Lower lobe of right lung (tissue), 2 donors: ENCODE measurements at places on chromosomes 12 and 14. TPM values are rescaled to one million over a fixed set of nuclear protein-coding genes. Genes with fewer than 3 reads are reported as not detected.

DNA sequence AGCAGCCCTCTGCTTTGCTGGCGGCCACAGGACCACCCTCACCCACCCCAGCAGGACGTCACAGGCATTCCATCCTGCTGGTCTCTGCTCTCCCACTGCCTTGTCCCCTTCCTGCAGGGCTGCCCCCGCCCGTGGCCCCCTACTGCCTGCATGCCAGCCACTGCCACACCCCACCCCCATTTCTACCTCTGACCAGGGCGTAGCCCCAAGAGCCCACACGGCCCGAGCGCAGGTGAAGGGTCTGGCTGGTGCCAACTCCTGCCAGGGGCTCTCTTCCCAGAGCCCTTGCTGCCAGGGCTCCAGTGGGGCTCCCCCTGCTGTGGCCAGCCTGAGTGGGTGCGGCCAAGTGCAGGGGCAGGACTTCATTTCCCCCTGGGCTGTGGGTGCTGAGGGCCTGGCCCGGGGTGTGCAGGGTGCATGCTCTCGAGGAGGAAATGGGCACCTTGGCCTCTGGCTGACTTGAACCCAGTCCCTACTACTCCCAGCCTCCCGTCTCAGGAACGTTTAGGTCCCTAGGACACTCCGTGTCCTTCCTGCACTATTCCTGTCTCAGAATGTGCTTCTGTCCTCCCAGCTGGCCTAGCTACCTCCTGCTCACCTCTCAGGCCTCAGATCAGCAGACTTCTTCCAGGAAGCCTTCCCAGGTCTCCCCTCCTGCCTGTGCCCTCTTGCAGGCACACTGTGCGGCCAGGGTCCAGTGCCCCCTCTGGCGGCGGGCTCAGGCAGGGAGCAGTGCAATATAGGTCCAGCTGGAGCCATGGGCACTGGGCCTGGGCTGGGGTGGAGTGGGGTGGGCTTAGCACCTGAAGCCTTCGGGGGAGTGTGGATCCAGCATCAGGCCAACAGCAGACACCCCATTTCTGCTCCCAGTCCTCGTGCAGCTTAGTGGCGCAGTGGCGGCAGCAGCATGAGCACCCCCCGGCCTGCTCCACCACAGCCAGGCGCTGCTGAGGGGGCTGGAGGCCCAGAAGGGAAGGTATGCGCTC, 1.4 kb downstream of the LBHD2 start:
- DNase-seq: no peak
- no peaks in the 10 kb centered on the region for H3K36me3 ChIP-seq
- H3K27me3 ChIP-seq: peaks cover 33% of the 10 kb centered on the region
- no peak overlapping the region for H3K4me3 ChIP-seq

- H3K27me3 ChIP-seq: no peaks in the 10 kb centered on the region
- H3K4me1 ChIP-seq: no peaks in the 10 kb centered on the region
- no peak for DNase-seq
- no peak overlapping the region for H3K27ac ChIP-seq
- no peaks in the 10 kb centered on the region for H3K36me3 ChIP-seq
These were observed 25.7 kb upstream of the SLC16A7 start for GRCh38 chr12:59570145-59570544.

TSPAN8 gene
- total RNA-seq: 15.3 TPM

- no peaks in the 10 kb centered on the region for H3K4me1 ChIP-seq
- no peaks in the 10 kb centered on the region for H3K27me3 ChIP-seq
- H3K36me3 ChIP-seq: no peaks in the 10 kb centered on the region
These were observed 533.7 kb downstream of the RPS29 start for GRCh38 chr14:49052521-49052920.

DNA sequence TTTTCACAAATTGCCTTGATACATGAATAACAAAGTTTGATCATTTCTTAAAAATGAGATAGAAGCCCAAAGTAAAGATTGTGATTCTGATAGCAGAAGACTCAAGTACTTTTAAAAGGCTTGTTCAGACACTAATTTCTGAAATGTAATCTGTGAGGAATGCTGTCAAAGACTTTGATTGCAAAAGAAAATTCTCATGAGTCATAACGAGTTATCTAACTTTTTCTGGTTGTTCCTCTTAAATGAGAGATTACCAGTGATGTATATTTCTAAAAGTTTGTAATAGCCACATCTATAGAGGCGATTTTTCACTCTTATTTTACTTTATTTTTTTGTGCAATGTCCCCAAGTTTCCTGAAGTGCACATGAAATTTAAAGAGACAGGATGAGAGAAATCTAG, 7.0 kb downstream of the PYGL start:
- H3K4me3 ChIP-seq: no peak overlapping the region
- no peaks in the 10 kb centered on the region for H3K27me3 ChIP-seq
- no peak for DNase-seq
- H3K4me1 ChIP-seq: no peaks in the 10 kb centered on the region
- peaks cover 13% of the 10 kb centered on the region for H3K36me3 ChIP-seq

STAC3 gene
- total RNA-seq: 8.7 TPM

DNA sequence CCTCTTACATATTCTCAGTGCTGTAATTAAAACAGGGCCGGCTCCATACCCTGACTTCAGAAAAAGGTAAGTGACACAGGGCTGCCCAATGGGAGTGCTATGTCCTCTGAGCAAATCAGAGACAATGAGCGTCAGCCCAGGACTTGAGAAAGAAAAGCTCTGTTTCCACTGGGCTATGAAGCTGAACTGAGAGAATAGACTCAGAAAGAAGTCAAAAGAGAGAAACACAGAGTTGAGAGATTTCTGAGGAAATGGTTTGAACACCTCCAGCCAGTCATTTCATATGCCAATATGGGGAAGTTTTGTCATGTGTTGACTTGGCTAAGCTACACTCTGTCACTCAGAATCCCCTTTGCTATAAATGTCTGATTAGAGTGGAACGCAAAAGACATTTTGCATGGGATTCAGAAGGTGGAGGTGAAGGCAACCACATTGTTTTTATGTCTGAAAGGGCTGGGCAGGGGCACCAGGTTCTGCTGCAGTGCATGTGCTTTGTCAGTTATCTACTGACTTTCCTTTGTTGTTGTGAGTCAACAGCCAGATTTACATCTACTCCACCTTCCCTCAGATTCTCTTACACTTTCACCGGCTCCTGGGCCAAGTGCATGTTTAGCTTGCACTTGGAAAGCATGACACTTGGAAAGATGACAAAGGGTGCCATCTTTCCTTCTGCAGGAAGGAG, 313.3 kb downstream of the DUSP6 start:
- no peaks in the 10 kb centered on the region for H3K4me1 ChIP-seq
- DNase-seq: no peak
- H3K36me3 ChIP-seq: no peaks in the 10 kb centered on the region
- no peak overlapping the region for H3K4me3 ChIP-seq
- no peaks in the 10 kb centered on the region for H3K27me3 ChIP-seq

OR6C1 gene
- total RNA-seq: not detected

TGM1 gene
- 5.9 TPM for total RNA-seq

FGF23 gene
- not detected for total RNA-seq

DNA sequence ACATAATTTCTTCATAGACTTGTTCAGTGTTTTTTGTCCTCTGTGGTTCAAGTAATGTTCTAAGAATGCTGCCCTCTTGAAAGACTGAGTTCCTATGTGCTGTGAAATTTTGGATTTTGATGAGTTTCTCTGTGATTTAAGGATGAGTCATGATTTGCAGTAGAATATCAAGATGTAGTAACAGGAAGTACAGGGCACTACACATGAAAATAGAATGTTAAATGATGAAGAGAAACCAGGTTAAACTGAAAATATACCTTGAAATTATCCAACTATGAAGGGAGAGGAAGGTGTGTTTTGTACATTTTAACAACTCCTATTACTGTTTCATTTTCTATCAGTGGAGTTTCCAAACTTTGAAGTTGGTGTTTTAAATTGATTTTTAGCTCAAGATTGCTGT, 4.8 kb downstream of the ELK3 start:
- H3K4me1 ChIP-seq: peaks cover 36% of the 10 kb centered on the region
- H3K27ac ChIP-seq: no peak overlapping the region
- no peaks in the 10 kb centered on the region for H3K27me3 ChIP-seq
- no peak for DNase-seq

DNA sequence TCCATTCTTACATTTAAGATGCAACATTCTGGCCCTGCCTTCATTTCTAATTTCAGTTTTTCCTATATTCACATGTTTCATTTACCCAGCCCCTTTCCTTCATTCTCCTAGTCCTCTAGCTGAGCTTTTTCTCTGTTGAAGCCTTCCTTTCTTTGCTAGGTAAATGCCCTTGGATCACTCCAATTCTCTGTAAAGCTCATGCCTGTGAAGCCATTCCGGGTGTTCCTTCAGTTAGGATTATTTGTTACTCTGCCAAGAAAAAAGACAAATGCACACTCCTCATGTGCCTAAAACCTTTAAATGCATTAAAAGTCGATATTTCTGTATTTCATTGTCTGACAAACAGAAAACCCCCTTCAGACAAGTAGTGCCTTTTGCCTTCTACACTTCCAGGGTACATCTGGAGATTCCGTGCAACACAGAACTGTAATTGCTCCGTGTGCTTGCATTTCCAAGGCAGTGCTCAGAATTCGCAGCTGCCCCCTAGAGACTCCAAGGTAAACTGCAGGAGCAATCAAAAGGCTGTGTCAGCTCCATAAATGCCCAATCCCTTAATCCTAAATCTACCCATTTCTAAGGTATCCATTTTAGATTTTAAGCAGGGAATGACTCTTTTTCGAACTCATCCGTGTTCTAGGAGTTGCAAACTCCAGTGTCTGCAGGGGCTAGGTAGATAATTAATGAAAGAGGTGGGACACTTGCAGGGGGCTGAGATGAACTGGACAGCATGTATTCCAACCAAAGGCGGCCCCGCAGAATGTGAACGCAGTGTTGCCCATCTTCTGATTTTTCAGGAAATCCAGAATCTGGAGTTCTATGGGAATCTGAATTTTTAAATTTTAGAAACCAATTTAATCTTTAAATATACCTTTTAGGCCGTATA, 320.2 kb downstream of the GRIN2B start:
- peaks cover 5% of the 10 kb centered on the region for H3K27me3 ChIP-seq
- H3K4me1 ChIP-seq: no peaks in the 10 kb centered on the region
- no peak overlapping the region for H3K27ac ChIP-seq
- no peak for DNase-seq
- H3K4me3 ChIP-seq: no peak overlapping the region

- no peak overlapping the region for H3K4me3 ChIP-seq
- no peak overlapping the region for H3K27ac ChIP-seq
- DNase-seq: no peak
- peaks cover 33% of the 10 kb centered on the region for H3K4me1 ChIP-seq
These were observed 43.3 kb downstream of the PPP1R12A start for GRCh38 chr12:79891506-79892162.

BCL11B gene
- 2.3 TPM for total RNA-seq

FOXG1 gene
- total RNA-seq: not detected

DNA sequence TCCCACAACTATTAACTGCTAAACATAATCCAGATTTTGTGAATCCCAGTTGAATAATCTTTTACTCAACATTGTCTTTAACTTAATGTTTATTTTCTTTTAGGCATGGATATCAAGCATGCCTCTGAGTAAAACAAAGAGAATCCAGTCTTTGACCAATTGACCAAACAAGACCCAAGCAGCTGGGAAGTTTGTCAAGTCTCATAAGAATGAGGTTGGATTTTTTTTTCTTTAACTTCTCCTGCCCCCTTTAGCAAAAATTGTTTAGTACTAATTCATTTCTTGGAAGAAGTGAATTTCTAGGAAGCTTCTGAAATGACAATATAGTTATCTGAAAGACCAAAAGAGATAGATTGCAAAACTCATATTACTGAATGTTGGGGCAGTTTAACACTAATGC, 89.9 kb downstream of the OTOGL start:
- no peaks in the 10 kb centered on the region for H3K36me3 ChIP-seq
- H3K27ac ChIP-seq: no peak overlapping the region
- no peak overlapping the region for H3K4me3 ChIP-seq
- H3K4me1 ChIP-seq: peaks cover 5% of the 10 kb centered on the region

BLTP3B gene
- 24.2 TPM for total RNA-seq

- H3K27me3 ChIP-seq: no peaks in the 10 kb centered on the region
- no peak overlapping the region for H3K4me3 ChIP-seq
- DNase-seq: no peak
- peaks cover 20% of the 10 kb centered on the region for H3K4me1 ChIP-seq
- H3K36me3 ChIP-seq: no peaks in the 10 kb centered on the region
These were observed 106.5 kb downstream of the SAMD4A start for GRCh38 chr14:54673193-54674045.

GPR84 gene
- total RNA-seq: 0.65 TPM

- H3K4me3 ChIP-seq: no peak overlapping the region
- no peaks in the 10 kb centered on the region for H3K27me3 ChIP-seq
- peaks cover 26% of the 10 kb centered on the region for H3K4me1 ChIP-seq
- H3K36me3 ChIP-seq: no peaks in the 10 kb centered on the region
- no peak overlapping the region for H3K27ac ChIP-seq
These were observed 14.4 kb downstream of the RASSF9 start for GRCh38 chr12:85821759-85822158.

DNA sequence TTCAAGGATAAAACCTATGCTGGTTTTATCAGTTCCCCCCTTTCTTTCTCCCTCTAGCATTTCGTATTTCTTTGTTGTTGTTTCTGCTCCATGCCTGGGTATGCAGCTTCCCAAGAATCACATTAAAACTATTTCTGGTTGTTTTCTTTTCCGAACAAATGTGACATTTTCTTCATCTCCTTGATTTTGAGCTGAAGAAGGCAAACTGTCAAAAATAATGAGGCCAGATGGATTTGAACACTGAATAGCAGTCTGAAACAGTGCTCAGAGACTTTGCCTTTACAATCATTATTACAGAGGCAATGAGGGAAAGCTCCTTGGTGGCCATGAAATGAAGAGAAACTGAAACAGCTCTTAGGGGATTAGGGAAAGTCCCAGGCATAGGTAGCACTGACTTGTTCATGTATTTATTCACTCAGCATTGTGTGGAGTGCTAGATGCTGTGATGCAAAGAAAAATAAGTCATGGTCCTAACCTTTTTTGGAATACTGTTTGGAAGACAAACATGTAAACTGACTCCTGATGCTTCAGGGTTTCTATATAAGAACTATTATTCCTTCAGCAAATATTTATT, 319.5 kb downstream of the FUT8 start:
- no peak for DNase-seq
- no peaks in the 10 kb centered on the region for H3K27me3 ChIP-seq
- peaks cover 7% of the 10 kb centered on the region for H3K36me3 ChIP-seq

SYT10 gene
- total RNA-seq: 0.21 TPM

DNA sequence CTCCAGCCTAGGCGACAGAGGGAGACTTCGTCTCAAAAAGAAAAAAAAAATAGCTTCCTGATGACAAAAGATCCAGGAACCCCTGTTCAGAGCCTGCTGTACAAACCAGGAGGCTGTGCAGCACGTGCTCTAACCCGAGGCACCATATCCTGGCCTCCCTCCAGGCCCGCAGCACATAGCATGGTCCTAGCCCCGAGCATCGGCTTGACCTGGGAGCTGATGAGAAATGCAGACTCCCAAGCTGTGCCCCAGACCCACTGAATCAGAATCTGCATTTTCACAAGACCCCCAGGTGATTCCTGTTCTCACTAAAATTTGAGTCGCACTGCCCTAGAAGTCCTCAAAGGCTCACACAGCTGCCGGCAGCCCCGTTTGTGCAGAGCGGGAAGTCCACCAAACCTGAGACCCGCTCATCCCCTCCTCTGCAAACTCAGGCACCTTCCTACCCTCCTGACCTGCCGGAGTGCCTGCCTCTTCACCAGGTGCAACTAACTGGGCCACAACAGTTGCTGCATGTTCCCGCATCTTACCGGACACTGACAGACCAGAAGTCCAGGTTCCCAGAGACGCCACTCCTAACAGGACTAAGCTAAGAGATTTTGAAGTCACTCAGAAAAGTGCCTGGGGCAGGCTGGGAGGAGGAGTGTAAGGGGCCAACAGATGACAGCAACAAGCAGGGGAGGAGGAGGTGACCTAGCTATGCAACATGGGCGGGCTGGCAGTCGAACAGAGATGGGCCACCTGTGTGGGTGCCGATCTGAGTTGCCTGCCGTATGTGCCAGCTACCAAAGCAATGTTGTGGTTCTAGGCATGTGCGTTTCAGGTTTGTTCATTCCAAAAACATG, 24.0 kb upstream of the RIN3 start:
- no peaks in the 10 kb centered on the region for H3K36me3 ChIP-seq
- H3K27ac ChIP-seq: peak overlapping the region; percentile 64
- H3K4me1 ChIP-seq: peaks cover 55% of the 10 kb centered on the region
- DNase-seq: no peak
- H3K4me3 ChIP-seq: no peak overlapping the region
- H3K27me3 ChIP-seq: no peaks in the 10 kb centered on the region

LIN52 gene
- total RNA-seq: 7.9 TPM
